Esophagus squamous epithelium (tissue), 5 donors: ENCODE measurements at places on chromosomes 2 and 18.

- no peak for DNase-seq
Observed at GRCh38 chr2:182506606-182507005, 79.8 kb upstream of the PDE1A start.

DNA sequence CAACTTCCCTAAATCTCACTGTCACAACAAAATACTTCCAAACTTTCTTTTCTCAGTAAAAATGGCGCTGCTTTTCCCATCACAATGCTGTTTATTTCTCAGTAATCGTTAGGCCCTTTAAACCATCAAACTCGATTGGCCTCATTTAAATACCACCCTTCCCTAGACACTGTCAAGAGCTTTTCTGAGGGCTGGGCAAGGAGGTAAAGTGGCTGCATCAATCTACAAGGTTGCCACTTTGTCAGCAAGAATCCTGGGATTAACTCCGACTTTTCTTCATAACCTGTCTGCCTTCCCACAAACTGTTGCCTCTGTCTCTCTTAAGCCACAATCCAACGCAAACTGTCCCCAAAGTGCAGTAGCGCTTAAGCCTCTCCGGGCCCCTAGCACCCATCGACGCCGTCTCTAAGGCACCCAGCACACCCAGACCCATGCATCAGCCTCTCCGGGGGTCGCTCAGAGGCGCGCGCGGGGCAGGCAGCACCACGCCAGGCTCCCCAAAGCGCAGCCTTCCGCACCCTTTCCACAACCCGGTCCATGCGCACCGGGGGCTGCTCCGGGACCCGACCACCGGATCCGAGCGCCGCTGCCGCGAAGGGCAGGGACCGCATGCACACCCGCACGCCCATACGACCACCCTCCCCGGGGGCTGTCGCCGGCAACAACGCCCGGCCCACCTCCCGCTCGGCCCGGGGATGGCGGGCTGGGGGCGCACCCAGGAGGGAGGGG lies 683 bp downstream of the MBOAT2 start:
- DNase-seq, result no peak

DNA sequence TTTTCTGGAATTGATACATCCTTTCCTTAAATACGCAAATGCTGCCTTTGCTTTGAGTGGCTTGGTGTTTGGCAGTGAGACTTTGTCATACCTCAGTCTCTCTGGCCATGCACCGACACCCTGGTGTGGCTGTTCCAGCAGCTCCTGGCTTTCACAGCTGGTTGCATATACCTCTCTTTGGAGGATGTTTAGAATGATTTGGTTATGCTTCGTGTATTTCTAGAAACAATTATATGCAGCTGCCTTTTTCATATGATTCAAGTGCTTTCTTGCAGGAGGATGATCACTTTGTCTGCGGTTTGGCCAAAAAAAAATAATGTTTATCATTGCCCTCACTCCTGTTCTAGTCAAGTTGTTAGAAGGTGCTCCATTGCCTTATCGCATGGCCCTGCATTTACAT lies 95.0 kb upstream of the EML6 start:
- DNase-seq, result no peak

- DNase-seq, result no peak
Observed at GRCh38 chr18:29823671-29824070, 1218.9 kb downstream of the DSC3 start.

DNA sequence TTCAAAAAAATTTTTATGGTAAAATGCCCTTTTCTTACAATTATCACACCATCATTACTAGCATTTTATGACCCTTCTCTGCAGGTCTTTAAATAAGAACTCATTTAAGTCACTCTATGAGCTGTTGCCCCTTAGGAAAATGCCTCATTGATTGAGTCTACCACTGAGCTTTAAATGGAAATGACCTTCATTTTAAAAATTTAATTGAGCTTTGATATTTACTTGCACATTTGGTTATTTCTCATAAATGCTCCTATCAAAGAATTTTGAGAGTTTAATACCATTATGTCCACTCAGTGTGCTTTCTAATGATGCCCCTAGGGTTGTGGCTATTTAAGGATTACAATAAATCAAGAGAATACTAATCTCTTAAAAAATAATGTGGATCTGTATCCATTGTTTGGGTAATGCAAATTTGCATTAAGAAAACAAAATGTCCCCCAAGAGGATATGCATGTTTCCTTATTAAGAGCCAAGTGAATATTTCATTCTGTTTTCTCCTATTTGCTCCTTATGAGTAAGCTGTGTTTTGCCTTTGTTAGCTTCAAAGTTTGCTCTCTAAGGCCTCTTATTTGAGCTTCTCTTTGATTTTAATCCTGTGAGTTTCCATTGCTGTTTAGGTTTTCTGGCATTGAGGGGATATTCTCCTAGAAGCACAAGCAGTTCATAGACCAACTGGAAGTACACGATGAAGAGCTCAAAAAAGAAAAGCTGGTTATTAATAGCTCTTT lies 69.8 kb downstream of the CERS6 start:
- DNase-seq, result no peak

DNA sequence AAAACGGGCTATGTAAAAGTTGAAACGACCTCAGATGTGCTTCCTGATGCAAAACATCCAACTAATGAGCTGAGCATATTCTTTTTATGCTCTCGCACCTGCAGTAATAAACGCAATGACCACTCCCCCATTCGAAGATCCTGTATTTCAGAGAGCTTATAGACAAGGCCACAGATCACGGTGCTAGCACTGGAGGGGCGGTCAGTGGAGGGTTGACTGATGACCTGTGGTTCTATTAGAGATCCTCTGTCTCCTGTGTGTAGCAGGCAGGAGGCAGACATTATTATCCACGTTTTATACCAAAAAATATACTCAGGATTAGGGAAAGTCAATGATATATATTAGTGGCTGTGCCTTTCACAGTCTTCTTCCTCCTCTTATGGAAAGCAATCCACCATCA lies 457.0 kb downstream of the CNTNAP5 start:
- no peak for DNase-seq

- no peak for DNase-seq
Observed at GRCh38 chr2:159713631-159714246, 1.4 kb downstream of the MARCHF7 start.

DNA sequence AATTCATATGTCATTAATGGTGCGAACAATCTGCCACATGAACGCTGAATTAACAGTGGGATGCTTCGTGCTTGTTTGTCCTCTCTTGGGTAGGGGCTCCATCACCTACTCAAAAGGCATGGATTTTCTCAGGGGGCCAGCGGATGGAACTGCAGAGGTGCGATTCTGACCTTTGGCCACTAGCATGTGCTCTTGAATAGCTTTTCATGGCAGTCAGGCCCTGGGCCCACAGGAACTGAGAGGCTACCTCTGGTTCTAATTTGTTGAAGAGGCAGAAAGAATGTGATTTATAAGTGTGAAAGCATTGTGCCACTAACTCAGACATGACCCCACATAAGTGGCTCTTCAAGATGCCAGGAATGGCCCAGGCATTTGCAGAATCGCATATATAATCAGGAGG lies 283.2 kb downstream of the INSIG2 start:
- no peak for DNase-seq

DNA sequence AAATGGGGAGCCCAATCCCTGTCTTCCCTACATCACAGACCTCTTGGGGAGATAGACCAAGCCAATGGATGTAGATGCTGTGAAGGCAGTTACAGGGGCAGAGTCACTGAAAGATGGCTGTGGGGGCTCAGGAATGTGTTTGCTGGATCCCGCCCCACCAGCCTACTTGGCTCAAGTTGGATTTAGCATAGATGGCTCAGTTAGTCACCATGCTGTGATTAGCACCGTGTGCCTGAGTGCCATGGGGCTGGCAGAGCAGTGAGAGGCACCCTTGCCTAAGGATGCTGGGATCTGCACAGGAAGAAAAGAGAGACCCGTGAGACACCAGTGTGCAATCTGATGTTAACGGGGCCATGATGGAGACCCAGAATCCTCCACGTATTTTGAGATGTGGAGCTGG lies 228.3 kb downstream of the DYSF start:
- DNase-seq, result no peak

- no peak for DNase-seq
Observed at GRCh38 chr18:22194151-22194598, 24.8 kb downstream of the GATA6 start.

GRCh38 chr2:23520256-23520655 lies 135.3 kb downstream of the KLHL29 start:
- no peak for DNase-seq

- DNase-seq, result no peak
Observed at GRCh38 chr2:136248242-136248641, 130.3 kb upstream of the CXCR4 start.

- no peak for DNase-seq
Observed at GRCh38 chr2:166333801-166334200, 41.9 kb downstream of the SCN9A start.

DNA sequence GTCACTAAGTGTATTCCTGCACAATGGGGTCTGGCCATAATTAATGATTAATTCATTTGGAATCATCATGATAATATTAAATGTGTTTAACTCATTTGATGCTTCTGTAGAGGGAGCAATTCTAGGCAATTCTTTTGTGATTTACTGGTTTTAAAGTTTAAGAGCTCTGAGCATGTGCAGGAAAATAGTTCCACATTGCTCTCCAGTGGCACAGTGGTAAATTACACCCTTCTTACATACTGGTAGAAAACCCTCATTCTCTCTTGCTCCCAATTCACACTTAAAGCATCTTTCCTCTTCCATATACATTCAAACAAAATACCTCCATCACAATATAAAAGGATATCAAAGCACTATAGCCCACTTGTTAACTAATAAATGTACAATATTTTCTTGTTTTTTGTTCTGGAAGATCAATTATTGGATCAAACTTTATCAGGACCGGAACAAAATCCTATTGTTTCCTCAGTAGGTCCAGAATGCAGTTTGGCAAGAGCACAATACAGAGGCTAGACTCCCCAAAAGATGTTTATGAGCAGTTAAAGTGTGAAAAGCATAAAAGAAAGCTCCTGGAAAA lies 844.3 kb downstream of the MBD2 start:
- DNase-seq, result no peak

GRCh38 chr2:172968061-172968469 lies 107.6 kb upstream of the MAP3K20 start:
- DNase-seq, result no peak

GRCh38 chr18:2681993-2682603 lies 26.6 kb downstream of the SMCHD1 start:
- DNase-seq, result no peak

- DNase-seq, result no peak
Observed at GRCh38 chr2:232306741-232307305, 71.7 kb upstream of the ALPP start.

DNA sequence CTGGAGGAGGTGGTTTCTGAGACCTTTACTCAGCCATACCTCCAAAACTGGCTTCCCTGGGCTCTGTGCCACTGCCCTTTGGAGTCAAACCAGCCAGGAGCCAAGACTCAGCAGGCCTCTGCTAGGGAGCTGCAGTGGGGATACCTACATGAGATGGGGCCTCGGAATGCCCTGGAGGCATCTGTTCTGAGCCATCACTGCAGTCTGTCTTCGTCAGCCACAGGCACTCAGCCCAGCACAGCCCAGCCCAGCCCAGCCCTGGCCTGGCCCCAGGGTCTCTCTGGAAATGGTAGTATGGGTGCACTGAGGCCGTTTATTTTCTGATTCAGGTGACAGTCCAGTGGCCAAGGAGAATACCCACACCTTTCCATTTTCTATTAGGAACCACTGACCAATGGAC lies 209.8 kb downstream of the CELF4 start:
- no peak for DNase-seq

GRCh38 chr2:203656522-203657287 lies 49.7 kb upstream of the CD28 start:
- peak; percentile 27 for DNase-seq

- no peak for DNase-seq
Observed at GRCh38 chr2:240929364-240930095, 23.4 kb downstream of the CROCC2 start.

GRCh38 chr2:227579791-227580190 lies 18.9 kb upstream of the SCYGR2 start:
- no peak for DNase-seq

DNA sequence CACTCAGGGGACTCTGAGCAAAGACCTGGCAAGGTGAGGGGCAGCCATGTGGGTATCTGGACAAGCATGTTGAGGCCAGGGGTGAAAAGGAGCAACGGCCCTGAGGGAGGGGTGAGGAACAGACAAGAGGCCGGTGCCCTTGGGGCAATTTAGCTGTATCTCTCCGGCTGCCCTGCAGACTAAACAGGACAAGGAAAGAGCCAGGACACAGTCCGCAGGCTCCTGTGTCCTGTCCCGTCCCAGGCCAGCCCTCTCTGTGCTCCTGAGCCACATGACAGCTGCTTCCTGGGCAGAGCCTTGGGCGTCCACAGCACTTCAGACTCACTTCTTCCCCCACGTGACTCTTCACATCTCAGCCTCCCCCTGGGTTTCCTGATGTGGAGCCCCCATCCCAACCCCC lies 206.1 kb downstream of the KLHL29 start:
- no peak for DNase-seq

GRCh38 chr18:45505497-45506206 lies 109.6 kb upstream of the SLC14A2 start:
- DNase-seq, result no peak

- no peak for DNase-seq
Observed at GRCh38 chr18:4252829-4253228, 202.3 kb downstream of the DLGAP1 start.

GRCh38 chr2:223654384-223654915 lies 52.3 kb upstream of the SCG2 start:
- no peak for DNase-seq

DNA sequence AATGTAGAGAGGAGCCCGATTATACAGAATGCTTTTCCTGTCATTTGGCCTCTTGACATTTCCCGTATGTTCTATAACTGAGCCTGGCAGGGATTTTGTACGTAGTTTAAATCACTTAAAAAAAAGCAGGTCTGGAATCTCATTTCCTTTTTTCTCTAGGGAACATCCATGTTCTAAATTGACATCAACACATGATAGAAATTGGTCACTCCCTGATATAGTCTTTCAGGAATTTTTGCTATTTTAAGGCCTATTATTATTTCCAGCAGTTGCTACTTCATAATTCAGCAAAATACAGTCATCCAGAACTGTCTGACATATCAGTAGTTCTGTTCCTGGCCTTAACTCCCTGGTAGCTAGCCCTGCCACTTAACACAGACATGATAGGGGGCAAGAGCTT lies 565.7 kb upstream of the ZEB2 start:
- no peak for DNase-seq

GRCh38 chr2:149536649-149537048 lies 50.9 kb downstream of the MMADHC start:
- no peak for DNase-seq

DNA sequence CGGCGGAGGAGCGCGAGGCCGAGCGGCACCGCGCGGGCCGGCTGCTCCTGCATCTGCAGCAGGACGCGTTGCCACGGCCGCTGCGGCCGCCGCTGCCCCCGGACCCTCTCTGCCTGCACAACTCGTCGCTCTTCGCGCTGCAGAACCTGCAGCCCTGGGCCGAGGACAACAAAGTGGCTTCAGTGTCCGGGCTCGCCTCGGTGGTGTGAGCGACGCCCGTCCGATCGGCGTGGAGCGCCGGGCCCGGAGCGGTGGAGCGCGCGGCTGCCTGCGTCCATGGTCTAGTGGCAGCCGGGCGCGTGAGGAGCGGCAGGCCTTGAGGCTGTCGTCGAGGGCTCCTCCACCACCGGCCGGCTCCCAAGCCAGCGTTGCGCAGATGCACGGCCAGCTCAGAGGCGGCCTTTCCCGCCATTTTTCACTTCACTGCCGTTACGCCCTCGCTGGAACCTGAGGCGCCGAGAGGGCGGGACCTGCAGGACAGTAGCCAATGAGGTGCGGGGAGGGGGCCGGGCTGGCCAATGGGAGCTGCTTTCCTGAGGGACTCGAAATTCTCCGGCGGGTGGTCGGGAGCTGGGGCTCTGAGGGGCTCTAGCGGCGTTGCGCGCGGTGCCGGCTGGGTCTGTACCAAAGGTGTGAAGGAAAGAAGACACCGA lies 1.9 kb downstream of the TLX2 start:
- DNase-seq, result no peak
